ENCODE measurements at places on chromosomes 4 and X. TPM values are rescaled to one million over a fixed set of nuclear protein-coding genes. Genes with fewer than 3 reads are reported as not detected.
A peak's percentile ranks its signal among the peaks of the same experiment; 100 is the strongest.

The DCAF8L2 gene
- polyA plus RNA-seq = not detected

DNA sequence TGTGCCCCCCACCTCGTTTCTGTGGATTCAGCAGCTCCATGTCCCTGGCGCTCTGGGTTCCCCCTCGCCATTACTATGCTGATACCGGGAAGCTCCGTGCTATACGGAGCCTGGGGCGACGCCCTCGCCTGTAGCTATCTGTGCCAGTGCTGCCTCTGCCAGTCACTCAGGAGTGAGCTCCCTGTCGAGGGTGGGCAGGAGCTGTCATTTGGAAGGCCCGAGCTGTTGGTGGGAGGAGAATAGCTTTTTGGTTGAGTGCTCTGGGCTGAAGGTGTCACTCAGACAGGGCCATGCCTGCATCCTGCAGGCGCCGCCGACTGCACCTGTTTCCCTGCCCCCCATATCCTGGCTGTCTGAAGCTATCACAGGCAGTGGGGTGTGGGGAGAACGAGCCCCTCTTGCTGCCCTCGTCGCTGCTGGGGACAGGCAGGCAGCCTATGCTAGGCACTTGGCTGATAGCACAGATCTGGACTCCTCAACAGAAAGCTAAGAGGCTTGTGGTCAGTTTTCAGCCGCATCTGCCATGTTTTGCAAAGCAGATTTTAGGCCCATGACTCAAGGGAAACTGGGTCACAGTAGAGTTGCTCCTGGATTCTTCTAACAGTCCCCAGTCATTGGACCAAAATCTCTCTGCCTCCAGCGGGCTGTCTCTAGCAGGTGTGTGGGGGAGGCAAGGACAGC lies 31.8 kb downstream of the CPLX1 start:
- DNase-seq = no peak

DNA sequence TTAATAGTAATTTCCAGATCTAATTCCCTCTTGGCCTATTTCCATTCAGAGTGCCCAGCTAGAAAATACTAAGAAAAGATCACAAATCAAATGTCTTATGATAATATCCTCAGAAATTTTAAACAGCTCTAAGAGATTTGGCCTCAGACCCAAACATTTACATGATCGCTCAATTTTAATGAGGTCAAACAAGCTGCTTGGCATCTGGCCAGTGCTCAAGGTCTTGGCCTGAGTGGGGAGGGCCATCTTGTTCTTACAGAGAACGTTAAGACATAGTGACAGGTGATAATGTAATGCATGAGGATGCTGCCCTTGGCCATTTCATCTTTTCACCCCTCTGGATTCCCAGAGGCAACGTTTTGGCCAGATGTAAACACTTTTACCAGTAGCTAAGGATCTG lies 159.2 kb upstream of the SLC7A11 start:
- DNase-seq = no peak

- DNase-seq = no peak
Observed at GRCh38 chr4:21327976-21328700, 620.4 kb downstream of the KCNIP4 start.

- DNase-seq = no peak
Observed at GRCh38 chrX:42149765-42150164, 226.4 kb upstream of the CASK start.

GRCh38 chr4:4762300-4762699 lies 97.2 kb upstream of the MSX1 start:
- no peak for DNase-seq

DNA sequence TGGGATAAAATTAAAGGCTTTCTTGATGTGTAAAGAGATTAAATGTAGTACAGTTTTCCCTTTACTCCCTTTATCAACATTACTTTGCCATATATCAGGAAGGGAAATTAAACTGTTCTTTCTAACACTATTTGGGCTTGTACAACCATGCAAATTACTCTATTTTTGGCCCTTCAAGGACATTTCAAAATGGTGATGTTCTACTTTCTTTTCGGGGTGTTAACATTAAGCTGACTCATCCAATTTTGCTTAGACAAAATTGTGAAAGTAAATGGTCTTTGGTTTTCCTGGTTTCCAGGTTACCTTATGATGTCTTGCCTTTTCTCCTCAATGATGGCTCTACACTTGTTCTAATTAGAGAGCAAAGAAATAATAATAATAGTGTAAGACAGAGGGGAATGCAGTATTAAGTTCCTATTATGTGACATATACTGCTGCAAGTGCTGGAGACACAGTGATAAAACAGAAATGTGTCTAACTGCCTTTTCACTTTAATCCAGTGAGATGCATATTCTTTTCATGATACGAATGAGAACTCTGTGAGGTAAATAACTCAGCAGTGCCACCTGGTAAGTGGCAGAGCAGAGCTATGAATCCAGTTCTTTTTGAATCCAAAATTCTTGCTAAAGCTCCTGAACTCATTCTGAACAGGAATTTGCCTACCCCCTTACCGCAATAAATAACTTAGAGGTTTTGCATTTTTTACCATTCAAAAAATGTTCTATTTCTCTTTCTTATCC lies 35.7 kb upstream of the PDE5A start:
- DNase-seq = no peak

- peak; percentile 7 for DNase-seq
Observed at GRCh38 chr4:123661080-123661737, 264.6 kb downstream of the SPRY1 start.

- no peak for DNase-seq
Observed at GRCh38 chr4:10741961-10742699, 57.6 kb upstream of the CLNK start.

DNA sequence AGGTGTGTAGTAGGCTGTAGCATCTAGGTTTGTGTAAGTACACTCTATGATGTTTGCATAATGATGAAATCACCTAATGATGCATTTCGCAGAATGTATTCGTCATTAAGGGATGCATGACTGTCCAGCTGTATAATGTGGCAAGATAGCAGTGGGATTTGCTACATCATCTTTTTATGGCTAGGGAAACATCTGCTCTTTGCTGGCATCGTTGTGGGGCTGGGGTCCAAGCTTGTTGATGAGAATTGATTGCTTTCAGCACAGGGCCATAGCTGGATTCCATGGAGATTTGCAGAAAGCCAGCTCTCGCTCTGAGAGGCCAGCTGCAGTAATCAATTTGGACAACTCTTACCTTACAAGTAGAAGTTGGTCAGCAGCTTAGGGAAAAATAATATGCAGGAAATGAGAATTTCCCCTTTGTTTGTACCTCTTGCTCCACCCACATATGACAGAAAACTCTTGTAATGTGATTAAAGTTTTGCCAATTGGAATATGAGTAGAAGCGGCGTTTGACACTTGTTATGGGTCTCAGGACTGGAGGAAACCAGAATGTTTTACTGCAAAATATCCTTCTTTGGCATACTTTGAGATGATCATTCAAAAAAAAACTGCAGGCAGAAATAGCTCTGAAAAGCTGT lies 310.5 kb downstream of the RAPGEF2 start:
- DNase-seq = no peak

GRCh38 chrX:8433109-8434062 lies 31.2 kb upstream of the VCX3B start:
- DNase-seq = no peak

DNA sequence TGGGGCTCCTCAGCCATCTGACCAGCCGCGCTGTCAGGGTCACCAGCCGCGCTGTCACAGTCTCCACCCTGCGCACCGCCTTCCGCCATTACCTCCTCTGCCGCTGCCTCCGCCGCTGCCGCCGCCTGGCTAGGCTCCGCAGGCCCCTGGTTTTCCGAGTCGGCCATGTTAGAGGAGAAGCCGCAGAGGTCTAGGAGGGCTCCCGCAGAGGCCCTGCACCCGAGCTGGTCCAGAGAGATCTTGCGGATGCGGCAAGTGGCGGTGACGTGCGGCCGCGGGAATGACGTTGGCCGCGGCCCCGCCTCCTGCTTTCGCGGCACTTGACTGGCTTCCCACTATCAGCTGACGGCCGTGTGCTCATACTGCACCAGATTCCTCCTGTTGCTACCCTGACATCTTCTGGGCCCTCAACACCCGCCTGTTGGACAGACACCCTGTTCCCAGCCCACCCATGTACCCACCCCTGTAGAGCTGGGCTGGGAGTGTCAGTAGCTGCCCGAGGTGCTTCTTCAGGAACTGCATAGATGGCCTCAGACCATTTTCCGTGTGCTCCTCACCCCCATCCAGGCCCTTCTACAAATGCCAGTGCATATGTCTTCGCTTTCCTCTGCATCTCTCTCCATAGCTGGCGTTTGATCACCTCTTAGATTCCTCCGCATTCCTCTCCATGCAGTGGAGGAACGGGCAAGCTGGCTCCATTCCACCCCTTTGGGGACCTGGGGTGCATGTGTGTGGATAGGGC lies at the start of gene NAP1L5:
TSS of gene NAP1L5 (minus strand) at position 242 of the 742 bp plus-strand sequence. CDS start at position 167, 75 bp downstream.
- peak; percentile 76 for DNase-seq

GRCh38 chr4:109315818-109316217 lies 13.4 kb upstream of the COL25A1 start:
- DNase-seq = no peak

GRCh38 chr4:142447009-142447408 lies 399.1 kb downstream of the INPP4B start:
- DNase-seq = no peak

The UGT2B17 gene
- polyA plus RNA-seq = 50.8 TPM

The GLUD2 gene
- 0.55 TPM for polyA plus RNA-seq

The FAM193A gene
- 2.6 TPM for polyA plus RNA-seq

- no peak for DNase-seq
Observed at GRCh38 chrX:87397103-87397886, 120.3 kb upstream of the KLHL4 start.

The NRK gene
- polyA plus RNA-seq = not detected

The GAGE1 gene
- not detected for polyA plus RNA-seq

The PGRMC2 gene
- polyA plus RNA-seq = 17.7 TPM

All from naive B cell (primary cell).